ENCODE measurements at places on chromosomes 12 and 14.

DNA sequence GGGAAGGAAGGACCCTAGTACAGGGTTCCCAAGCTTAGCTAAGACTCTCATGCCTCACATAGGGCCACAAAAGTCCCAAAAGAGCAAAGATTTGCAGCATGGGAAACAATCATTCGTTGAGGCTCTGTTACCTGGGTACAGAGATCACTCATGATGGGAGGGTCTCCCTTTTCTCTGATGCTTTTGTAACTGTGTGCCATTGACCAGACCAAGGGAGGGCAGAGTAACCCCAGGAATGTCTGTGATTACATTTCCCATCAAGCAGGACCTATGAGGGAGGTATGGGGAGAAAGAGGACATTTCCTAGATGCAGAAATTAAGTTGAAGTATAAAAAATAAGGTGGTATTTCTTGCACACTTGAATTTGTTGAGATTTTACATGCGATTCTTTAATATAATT, 16.4 kb upstream of the DLGAP5 start:
- no peak for DNase-seq

GRCh38 chr14:99879401-99880295, 86.4 kb downstream of the EML1 start:
- no peak for DNase-seq

- no peak for DNase-seq
Measured at GRCh38 chr12:76531056-76531455, 28.5 kb downstream of the OSBPL8 start.

DNA sequence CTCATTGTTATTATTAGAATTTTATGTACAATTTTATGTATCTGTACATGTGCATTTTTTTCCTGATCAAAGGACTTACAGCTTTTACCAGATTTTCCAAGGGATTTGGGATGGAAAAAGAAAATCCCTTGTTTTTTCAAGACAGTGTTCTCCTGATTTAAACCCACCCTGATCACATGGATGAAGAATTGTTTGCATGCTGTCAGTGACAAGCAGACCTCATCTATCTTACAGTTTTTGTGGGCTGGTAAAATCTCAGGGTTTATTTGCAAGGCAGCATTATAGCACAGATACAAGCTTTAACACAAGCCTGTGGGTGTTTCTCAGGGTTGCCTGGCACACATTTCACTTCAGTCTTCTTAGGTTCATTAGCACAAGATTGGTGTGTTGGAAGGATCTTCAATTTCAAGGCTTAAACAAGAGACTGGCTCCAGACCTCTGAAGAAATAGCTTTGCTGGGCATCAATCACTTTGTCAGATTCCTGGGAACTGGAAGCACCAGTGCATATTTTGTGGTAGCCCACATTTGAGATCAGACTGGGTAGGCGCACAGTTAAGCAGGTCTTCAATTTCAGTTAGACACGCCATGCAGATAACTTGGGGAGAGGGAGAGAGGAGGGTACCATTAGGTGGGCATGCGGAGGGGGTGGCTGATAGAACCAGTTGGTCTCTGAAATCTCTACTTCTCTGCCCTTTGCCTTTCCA, 118.0 kb downstream of the TBX5 start:
- no peak for DNase-seq

- DNase-seq, result no peak
Measured at GRCh38 chr12:94684416-94685142, 34.2 kb upstream of the TMCC3 start.

Measured in GM18507 (cell line).